ENCODE measurements at places on chromosomes 2 and 18.

GRCh38 chr2:45191976-45192375, 182.7 kb upstream of the SIX2 start:
- DNase-seq: no peak

- DNase-seq: no peak
These were observed 232.9 kb downstream of the GULP1 start for GRCh38 chr2:188524519-188525113.

DNA sequence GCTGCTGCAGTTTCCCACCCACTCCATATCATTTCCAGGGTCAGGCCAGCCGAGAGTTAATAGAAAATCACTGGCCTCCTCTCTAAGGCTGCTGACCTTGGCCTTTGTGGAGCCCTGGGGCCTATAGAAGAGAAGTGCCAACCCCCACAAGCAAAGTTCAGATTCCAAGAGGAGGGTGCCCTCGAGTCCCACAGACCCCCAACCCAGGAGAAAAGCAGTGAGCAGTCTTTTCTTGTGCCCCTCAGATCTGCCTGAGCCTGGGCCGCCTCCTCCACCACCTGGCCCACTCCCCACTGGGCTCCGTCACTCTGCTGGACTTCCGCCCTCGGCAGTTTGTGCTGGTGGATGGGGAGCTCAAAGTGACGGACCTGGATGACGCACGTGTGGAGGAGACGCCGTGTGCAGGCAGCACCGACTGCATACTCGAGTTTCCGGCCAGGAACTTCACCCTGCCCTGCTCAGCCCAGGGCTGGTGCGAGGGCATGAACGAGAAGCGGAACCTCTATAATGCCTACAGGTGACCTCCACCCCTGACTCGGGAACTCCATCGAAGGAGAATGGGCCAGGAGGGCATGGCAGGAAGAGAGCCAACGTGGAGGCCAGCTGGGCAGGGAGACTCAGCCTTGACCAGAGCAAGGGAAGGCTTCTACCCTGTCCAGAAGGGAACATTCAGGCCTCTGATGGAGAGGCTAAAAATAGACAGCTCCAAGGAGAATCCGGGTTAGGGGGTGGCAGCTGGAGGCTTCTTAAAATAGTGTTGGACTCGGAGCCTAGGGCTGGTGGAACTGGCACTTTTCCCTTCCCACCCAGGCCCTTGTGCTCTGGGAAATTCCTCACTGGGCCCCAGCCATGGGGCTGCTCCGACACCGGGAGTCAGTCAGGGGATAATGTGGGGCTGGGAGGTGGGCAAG, 6.2 kb downstream of the PKDCC start:
- DNase-seq: no peak

DNA sequence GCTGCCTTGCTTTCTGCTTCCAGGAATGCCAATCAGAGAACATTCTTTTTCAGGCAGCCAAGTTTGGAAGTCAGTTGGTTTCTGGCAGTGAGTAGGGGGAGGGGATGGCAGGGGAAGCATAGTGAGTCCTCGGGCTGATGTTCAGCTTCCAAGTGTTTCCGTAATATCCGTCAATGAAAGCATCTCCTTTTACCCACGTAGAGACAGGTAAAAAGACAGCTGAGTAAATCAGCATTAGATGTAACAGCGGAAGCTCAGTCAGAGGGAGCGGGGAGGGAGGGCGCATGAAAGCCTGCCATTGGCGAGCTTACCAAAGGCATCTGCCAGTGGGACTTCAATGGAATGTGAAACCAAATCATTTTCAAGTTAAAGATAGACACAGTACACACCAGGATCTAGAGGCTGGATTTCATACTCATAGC, 117.1 kb upstream of the DTNA start:
- DNase-seq: no peak

DNA sequence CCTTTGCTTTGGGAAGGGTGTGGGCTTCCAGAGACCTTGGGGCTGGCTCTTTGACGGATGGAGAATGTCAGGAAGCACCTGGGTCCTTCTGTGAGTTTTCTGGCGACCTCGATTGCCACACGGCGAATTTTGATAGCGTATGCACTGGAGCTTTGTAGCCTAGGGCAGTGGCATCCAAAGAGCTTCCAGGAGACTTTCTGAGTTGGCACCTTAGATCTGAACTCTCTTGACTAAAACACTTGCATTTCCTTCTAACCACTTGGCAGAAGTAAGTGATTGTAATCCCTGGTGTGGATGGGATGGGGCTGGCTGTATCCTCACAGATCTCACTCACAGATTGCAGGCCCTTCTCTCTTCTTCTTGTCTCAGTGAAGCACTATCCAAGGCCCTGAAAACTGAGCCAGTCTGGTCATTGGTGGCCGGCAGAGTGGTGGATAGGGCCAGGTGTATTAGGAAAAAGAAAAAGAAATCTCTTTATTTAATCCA, 7.8 kb downstream of the RNF144A start:
- no peak for DNase-seq

GRCh38 chr2:41598161-41598894, 449.5 kb upstream of the PKDCC start:
- no peak for DNase-seq

All from NCI-H774 (cell line).